ENCODE measurements at places on chromosomes 12 and 14. TPM values are rescaled to one million over a fixed set of nuclear protein-coding genes. Genes with fewer than 3 reads are reported as not detected.

DNA sequence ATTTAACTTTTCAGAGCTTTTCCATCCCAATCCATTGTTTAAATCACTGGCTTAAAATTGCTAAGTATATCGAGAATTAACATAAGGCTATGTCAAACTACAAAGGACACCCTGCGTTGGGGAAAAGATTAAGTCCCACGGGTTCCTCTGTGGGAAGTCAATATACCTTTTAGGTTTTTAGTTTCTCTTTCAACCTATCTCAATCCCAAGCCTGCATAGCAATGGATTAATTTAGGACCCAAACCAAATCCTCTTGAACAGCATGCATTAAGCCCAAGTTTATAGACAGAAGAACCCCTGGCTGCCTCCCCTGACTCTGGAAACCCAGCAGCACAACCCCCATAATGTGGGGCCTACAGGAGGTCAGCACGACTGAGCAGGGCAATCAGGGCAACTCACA, 6.3 kb downstream of the CDCA4 start:
- H3K27ac ChIP-seq: no peak overlapping the region
- H3K36me3 ChIP-seq: peaks cover 18% of the 10 kb centered on the region
- no peak overlapping the region for H3K4me3 ChIP-seq
- no peak for DNase-seq
- no peaks in the 10 kb centered on the region for H3K27me3 ChIP-seq

DNA sequence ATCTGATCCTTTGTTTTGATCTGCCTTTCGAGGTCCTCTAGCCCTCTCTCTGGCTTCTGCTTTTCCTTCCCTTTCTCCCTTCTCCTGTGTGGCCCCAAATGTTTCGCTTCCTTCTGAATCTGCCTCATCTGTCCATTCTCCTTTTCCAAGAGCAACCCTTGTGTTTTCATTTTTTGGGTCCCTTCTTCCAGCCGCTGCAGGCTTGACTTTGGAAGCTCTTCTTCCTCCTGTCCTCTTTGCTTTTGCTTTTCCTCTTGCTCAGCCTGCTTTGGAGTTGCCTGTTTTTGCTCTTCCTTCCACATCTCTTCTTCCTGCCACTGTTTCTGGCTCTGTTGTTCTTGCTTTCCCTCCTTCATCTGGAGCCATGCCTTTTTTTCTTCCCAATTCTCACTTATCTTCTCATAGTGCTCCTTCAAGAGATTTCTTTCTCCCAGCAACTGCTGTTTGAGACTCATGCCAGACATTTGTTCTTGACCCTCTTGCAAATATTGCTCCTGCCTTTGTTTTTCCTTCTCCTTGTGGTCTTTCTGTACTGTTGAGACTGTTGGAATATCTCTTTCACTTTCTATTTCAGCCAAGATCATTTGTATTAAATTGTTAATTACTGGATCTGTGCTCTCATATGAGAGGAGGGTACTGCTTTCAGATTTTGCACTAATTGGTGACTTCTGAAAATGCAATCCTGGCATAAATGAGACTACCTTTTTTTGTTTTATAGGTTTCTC, 42.4 kb downstream of the FAM186A start:
- H3K4me1 ChIP-seq: peaks cover 8% of the 10 kb centered on the region
- no peak for DNase-seq
- H3K4me3 ChIP-seq: no peak overlapping the region
- no peaks in the 10 kb centered on the region for H3K27me3 ChIP-seq
- H3K36me3 ChIP-seq: no peaks in the 10 kb centered on the region

DNA sequence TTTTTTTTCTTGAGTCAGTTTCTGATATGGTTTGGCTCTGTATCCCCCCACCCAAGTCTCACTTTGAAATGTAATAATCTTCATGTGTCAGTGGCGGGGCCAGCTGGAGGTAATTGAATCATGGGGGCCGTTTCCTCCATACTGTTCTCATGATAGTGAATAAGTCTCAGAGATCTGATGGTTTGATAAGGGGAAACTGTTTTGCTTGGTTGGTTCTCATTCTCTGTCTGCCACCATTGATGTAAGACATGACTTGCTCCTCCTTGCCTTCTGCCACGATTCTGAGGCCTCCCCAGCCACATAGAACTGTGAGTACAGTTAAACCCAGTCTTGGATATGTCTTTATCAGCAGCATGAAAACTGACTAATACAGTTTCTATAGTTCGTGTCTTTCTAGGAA, 42.9 kb downstream of the WNK1 start:
- peaks cover 31% of the 10 kb centered on the region for H3K4me1 ChIP-seq
- no peaks in the 10 kb centered on the region for H3K27me3 ChIP-seq
- no peaks in the 10 kb centered on the region for H3K36me3 ChIP-seq
- no peak for DNase-seq
- no peak overlapping the region for H3K4me3 ChIP-seq

TAS2R7 gene
- not detected for total RNA-seq

ABHD12B gene
- total RNA-seq: not detected

ZNF641 gene
- 43.4 TPM for total RNA-seq

DIABLO gene
- total RNA-seq: 36.1 TPM
